Left forelimb (tissue), 1 donor: ENCODE measurements at places on chromosomes 1 and 21.

DNA sequence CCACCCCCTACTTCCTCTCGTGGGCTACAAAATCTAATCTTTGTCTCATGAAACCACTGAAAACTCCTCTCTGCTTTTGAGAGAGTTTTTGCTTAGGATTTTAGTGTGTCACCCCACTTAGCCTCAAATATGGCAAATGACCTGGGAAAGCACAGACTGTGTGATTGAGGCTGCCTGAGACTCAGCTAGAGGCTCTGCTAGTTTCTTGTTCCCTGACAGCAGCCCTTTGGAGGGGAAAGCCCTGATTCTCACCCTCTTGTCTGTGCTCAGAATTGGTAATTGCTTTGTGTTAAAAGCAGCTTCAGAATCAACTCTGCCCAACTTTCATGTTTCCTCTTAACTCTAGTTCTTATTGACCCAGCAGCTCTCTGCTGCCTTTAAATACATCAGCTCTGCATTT, 85.6 kb upstream of the ZP4 start:
- DNase-seq: no peak

GRCh38 chr1:9494936-9495758, 44.1 kb upstream of the SLC25A33 start:
- DNase-seq: no peak

DNA sequence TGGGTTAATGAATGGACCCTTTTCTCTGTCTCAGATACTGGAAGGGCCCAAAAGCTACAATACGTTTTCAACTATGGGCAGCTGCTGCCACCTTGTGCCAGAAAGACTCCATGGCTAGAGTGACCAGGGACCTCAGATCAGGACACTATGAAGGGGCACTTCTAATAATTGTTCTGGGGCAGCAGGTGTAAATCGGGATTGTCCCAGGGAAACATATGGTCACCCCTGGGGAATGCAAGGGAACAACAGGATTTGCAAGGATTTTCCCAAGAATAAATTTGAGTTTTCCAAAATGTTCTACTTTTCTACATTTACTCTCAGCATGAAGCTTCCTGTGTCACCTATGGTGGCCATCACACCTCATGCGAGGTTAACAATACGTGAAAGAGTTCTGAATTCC, 12.0 kb upstream of the FCAMR start:
- DNase-seq: no peak

DNA sequence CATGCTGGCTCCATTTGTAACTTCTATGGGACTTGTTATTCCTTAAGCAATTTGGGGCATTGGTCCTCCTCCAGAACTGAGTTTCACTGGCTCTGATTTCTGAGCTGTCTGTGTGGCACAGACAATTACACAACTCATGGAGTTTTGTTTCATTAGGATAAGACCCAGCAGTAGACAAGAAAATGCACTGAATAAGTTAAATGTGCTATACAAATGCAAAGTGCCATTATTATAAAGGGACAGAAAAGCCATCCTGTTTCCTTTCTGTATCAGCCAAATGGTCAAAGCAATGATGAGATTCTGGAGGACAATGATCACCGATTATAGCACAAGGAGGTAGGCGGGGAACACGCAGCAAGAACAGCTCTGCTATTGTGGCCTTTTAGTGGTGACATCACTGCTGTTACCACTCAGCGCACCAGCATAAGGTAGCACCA, 81.9 kb downstream of the CNIH3 start:
- DNase-seq: no peak

DNA sequence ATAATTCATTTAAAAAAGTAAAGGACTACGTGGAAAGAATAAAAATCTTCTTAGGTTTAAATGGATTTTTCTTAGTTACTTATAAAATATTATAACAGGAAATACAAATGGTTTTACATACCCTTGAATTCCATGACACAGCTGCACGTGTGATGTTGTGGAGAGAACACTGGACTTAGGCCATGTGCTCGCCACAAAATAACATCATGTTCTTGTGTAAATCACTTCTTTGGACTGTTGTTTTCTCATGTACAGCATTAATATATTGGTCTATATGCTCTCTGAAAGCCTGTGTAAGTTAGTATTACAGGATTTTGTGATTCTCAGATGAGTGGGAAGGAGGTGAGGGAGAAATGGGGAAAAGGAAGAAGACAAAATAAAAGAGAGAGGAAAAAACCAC, 228.2 kb downstream of the DNM3 start:
- no peak for DNase-seq

DNA sequence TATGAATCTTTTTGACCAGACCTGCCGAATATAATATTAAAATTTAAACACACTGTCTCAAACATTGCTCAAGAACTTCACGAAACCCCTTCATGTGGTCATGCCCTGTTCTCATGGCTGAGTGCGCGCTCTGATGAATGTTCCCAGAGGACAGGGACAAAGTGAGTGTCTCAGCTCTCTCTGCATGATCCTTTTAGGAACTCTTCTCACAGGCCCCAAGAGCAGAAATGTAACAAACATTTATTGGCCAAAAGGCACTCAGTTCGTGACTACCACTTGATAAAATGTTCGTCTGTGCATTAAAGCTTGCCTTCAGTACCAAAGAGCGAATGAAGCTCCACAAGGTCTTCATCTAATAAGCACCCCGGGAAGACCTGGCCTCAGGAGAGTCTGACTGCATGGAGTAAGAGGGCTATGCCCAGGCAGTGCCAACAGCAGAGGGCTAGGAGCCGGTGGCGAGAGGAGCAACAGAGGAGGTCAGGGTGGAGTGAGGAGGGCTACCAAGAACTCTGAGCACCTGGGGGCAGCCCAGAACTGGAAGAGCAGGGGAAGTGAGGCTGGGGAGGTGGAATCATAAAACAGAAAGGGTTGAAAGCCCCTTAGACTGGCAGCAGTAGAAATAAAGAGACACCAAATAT, 171.1 kb downstream of the RHOU start:
- no peak for DNase-seq

- DNase-seq: no peak
Measured at GRCh38 chr1:4523551-4523950, 130.9 kb upstream of the AJAP1 start.

DNA sequence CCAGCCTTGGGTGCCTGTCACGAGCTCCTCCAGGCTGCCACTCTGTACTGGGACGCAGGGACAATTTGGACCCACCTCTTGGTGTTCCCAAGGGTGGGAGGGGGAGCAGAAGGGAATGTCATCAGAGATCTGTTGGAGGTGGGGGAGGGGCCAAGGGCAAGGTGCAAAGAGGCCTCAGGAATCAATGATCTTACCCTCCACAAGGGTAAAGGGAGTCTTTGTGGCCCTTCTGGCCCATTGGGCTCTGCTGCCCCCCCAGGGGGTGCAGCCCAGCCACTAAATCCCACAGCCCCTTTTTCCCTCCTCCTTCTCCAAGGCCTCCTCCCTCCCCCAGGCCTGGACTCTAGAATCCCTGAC, 8.5 kb downstream of the TTC39A start:
- DNase-seq: no peak

DNA sequence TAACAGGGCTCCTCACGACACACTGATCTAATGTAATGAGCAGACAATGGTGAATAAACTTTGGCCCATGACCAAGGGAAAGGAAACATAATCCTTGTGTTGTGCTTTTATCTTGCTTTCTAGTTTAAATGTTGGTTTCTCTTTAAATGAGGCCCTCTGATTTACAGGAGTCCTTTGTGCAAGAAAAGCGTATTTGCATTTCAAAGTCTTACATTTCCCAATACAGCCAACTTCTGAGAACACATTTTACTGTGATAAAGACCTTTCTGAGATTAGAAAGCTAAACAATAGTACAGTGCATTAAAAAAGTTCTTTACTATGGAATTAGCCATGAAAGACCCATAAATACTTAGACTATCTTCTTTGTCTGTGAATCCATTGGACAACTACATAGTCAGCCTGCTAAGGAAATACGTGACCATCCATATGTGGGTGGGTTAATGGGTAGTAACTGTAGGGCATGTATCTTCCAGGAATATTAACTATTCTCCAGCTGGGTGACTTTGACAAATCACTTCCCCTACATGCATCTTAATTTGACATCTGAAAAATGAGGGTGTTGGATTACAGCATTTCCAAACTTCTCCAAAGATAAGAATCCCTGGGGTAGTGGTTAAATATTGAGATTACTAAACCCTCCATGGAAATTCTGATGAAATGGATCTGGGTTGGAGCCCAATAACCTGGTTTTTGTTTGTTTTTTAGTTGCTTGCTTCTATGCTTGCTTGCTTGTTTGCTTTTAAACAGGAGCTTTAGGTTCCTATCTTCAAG, 50.3 kb upstream of the USP1 start:
- DNase-seq: no peak

- DNase-seq: no peak
Measured at GRCh38 chr1:110153407-110153950, 3.2 kb downstream of the SLC6A17 start.

DNA sequence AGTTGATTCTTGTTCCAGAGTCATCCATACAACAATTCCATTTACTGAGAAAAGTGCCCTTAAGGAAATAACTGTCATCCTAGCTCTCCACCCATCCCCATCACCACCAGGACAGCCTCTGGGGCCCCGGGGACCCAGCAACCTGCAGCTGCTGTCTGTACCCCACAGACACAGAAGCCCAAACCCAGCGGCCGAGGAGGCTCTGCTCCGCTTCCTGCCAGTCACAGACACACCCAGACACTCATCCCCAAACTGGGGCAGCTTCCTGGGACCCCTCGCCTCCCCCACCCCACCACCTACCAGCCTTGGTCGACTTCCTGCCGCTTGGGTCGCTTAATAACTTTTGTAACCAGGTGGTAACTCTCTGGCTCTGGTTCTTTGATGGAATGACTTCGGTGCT, 121.6 kb upstream of the SLC25A33 start:
- DNase-seq: no peak

DNA sequence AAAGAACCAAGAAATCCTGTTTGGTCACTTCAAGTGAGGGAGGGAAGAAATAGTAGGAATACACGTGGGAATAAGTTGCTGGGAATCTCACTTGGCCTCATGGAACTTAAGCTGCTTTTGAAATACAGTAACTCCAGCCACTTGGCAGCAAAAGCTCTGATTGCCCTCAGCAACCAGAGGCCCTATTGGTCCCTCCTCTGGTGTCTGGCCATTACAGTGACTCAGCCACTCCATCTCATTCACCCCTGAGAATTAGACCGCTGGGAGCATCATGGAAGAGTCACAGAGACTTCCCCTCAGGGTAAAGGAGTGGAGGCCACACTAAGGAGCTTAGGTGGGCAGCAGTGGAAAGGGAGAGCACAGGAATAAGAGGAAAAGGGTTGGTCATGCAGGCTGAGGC, 99.6 kb downstream of the ELAVL4 start:
- no peak for DNase-seq

GRCh38 chr1:181743878-181744312, 260.6 kb downstream of the CACNA1E start:
- DNase-seq: no peak

DNA sequence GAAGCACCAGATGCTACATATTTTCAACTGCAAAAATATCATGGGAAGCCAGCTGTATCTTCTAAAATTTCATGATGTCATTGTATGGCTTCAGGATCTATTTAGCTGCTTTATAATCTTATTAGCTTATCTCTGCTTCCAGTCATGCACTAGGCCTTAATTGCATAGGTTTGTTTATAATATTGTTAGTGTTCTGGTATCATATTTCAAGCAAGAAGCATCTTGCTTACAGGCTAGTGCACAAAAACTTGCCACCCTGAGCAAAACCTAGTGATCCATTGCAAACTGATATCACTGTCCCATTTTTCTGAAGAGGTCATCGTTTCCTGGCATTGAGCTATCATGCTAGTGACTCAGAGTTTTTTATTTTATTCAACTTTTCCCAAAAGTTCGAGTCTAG, 15.7 kb upstream of the NRIP1 start:
- no peak for DNase-seq

DNA sequence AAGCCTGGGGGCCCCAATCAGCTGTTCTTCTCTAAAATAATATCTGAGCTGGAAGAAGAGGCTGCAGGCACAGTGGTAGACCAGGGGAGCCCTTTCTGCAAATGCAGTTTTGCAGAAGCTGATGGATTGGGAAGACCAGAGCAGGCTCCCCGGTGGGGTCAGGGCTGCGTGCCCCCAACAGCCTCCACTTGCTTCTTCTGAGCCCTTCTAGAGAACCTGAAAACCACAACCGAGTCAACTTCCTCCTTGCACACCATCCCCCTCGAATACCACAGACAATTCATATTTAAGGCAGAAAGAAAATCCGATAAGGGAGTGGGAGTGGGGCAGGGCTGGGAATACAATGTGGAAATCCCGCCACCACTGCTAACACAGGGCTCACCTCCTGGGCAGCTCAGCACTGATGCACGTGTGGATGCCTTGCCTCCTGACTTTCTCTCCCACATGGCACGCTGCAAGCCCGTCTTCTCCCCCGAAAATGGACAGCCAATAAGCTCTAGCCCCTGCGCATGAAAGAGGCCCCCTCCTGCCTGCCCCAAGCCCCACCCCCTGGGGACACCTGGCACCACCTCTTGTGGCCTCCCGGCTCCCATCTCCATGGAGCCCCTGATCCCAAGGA, 25.4 kb upstream of the ALDH4A1 start:
- DNase-seq: no peak

DNA sequence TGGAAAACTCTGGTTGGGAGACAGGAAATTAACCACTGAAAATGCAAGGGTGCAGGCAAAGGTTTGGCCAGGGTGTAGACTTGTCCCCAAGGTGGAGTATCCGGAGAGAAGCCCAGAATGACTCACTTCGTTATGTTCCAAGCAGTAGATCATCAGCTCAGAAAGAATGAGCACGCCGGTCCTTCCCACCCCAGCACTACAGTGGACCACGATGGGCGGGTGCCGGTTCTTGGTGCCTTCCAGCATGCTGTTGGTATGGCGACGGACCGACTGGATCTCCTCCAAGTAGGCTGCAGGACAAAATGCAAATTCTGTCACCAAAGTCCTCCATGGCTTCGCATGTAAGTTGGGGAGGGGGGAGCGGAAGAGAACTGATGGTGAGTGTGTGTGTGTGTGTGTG, 83.4 kb downstream of the SMYD2 start:
- DNase-seq: no peak

- DNase-seq: no peak
Measured at GRCh38 chr1:221154932-221155331, 275.7 kb downstream of the HLX start.

DNA sequence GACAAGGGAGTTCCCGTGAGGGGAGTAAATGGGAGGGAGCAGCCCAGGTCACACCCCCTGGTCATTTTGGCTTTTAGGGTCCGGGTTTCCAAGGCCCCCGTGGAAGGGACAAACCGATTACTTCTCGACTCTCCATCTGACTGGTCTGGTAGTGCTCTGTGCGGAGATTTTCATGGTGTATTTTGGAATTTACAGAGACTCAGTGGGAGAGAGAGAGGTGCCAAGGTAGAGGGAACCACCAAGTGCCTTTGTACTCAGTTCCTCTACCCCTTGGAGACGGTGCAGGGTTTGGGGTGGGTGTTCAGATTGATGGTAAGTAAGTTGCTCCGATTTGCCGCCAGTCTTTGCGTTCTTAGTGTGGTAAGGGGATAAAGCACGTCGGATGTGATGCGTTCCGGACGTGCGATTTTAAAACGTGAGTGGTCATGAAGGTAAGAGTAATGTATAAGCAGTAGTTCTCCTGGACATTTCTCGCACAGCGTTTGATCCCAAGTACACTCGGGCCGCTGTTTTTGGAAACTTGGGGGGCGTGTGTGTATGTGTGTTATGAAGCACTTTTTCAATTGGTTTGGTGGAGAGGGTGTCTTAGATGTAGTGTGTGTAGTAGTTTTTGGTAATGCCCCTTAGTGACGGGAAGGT, 682 bp downstream of the SUCO start:
- DNase-seq: no peak

- DNase-seq: no peak
Measured at GRCh38 chr1:80565406-80565805, 1235.3 kb upstream of the ADGRL2 start.
